ENCODE measurements at places on chromosomes 12 and 14.

DNA sequence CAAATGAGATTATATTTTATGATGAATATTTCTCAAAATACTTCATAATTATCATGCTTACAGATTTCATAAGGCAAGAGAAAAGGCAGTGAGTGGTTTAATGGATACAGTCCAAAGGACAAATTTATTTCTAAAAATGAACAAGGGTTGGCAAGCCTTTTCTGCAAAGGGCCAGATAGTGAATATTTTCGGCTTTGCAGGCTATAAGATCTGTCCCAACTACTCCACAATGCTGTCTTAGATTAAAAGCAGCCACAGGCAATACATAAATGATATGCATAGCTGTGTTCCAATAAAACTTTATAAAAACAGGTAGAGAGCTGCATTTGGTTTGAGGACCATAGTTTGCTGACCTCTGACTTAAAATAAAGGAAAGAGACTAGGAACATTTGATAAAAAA, 42.9 kb upstream of the STK38L start:
- no peak for DNase-seq

DNA sequence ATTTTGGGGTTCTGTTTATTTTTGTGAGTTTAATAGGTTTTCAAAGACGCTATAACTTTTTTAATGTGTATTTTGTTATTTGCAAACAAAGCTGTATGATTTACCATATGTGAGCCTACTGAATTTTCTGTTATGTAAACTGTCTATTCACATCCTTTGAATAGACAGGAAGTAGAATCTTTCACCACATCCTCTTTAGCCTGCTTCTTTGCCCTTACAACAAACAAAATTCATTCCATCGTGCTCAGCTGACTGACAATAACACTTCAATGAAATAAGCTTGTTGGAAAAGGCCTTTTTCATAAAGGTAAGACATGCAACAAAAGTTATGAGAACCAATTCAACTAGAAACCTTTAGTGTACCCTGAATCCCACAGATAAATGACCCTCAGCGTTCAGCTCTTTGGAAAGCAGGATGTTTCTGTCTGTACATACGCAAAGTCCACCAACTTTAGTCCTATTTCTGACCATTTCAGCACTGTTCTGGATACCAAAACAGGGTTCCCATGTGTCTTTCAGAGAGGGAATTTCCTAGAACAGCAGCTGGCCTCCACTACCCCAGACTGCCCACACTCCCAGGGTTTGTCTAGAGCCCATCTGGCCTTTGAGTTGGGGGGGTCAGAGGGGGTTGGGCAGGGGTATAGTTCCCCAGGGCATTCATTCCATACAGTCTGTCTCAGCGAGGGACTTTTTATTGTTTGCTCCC, 71.3 kb downstream of the DUSP6 start:
- DNase-seq: peak; percentile 18

DNA sequence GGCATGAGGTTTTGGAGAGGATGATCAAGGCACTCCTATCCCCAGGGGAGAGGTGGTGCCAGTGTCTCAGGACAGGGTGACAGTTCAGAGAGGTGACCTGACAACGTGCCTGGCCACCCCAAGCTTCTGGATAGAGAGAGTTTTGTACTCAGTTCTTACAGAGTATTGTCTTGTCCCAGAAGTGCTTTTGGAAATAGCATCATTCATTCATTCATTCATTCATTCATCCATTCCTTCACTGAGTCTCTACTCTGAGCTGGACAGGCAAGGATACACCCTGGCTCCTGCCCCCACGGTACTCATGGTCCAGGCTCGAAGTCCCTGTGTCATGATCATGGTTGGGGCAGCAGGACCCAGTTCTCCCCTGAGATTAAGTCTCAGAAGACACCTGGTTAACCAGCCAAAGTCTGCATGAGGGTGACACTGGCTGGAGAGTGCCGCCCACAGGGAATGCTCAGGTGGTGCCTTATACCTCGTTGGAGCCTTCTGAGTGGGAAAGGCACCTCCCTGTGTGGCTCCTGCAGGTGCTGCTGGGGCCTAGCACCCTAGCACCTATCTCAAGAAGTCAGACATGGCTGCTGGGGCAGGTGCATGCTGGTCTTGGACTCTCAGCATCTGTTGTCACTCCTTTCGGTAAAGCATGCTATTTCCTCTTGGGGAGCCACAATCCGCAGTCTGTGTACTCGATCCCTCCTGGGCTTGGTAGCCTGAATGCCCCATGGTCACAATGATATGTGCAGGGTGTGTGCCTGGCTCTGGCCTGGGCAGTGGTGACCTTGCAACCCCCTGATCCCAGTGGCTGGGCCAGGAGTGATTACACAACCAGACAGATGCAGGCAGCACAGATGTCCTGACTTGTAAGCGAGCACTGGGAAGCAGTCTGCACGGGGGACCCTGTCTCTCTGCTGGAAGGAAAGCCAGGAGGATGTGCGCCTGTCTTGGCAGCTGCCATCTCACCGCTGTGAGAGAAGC, 57.8 kb downstream of the C14orf132 start:
- DNase-seq: no peak

DNA sequence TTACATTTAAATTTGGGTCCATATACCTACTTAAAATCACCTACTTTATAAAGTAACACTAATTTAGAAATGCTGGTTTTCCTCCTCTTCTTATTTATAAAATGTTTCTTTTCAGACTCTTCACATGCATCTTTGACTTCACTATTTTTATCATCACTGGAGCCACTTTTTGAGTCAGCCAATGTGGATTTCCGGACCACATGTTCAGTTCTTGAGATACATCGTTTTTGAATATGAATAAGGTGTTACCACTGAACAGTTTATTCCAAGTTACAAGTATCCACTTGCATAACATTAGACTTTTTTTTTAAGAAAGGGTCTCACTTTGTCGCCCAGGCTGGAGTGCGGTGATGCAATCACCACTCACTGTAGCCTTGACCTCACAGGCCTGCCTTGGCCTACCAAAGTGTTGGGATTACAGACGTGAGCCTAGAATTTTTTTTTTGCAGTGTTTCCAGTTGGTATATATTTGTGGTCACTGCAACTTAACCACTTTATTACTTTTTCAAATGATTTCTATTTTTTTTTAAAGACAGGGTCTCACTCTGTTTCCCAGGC, 5.7 kb downstream of the FNTB start:
- DNase-seq: no peak

GRCh38 chr14:95452893-95453712, 63.3 kb downstream of the SYNE3 start:
- DNase-seq: no peak

DNA sequence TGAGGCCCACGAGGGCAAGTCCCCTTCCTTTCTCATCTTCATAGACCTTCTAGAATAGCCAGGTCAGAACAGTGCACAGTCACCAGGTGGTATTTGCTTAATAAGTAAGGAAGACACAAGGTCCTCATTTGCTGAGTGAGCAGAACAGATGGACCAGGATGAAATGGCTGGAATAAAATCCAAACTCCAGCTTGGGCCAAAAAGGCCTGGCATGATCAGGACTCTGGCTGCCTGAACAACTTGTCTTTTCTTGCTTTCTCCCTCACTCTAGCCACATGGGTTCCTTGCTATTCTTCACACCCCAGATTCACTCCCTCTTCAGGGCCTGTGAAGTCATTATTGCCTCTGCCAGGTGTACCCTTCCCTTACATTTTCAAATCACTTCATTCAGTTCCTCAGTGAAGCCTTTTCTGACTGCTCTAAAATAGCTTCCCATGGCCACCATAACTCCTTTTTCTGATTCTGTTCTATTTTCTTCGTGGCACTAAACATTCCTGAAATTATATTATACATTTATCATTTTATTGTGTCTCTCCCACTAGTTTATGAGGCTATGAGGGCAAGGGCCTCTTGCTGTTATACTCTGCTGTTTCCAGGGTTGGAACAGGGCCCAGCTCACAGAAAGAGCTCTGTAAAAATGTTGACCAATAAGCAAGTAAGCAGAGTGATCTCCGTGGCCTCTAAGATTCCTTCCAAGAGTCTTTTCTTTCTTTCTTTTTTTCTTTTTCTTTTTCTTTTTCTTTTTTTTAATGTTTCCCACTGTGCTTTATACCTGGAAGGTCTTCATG, 150.8 kb downstream of the TTC8 start:
- DNase-seq: no peak

- DNase-seq: no peak
Observed at GRCh38 chr14:40909906-40910305, 696.8 kb upstream of the LRFN5 start.

DNA sequence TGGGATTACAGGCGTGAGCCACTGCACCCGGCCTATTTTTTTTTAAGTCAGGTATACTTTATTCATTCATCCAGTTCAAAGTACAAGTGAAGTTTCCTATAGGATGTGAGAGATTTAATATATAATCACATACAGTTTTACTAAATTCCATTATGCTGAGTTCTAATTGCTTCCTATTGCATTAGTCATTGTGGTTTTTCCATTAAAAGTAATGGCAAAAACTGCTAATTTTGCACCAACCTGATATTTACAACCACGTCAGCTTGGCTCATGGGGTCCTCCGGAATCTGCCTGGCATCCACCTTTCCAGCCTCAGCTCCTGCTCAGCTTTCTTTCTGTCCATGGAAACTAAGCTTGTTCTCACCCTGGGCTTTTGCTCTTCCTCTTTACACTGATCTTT, 67.0 kb upstream of the CSRP2 start:
- DNase-seq: peak; percentile 37

DNA sequence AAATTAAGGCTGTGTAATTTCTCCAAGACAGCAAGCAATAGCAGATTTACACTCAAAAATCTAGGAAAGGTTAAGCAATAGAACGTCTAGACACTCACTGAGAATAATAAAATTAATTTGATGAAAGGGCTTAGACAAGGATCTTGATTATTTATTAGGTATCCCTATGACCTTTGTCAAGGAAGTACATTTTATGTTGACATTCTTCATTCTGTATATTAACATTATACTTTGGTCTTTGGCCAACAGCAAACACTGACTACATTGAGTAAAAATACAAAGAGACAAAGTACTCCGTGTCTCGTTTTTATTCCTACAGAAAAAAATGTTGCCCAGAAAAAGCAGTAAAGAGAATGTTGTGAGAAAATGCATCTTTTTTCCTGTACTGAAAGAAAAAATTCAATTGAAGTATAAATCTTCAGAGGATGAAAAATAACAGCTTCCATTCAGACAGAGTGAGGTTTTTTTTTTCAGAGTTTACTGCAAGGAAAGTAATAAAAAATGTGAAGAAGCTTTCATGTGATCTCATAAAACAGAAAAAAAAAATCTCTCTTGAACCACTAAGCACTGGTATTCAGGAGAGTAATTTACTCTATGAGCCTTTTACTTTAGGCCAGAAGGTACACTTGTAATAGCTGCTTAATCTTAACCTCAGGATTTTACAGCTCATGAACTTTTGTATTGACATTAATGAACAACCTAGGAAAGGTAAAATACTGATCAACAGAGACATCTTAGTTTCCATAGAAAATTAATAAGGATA, 605.0 kb downstream of the FSCB start:
- DNase-seq: no peak

- DNase-seq: no peak
Observed at GRCh38 chr12:69689638-69690037, 9.5 kb downstream of the BEST3 start.

DNA sequence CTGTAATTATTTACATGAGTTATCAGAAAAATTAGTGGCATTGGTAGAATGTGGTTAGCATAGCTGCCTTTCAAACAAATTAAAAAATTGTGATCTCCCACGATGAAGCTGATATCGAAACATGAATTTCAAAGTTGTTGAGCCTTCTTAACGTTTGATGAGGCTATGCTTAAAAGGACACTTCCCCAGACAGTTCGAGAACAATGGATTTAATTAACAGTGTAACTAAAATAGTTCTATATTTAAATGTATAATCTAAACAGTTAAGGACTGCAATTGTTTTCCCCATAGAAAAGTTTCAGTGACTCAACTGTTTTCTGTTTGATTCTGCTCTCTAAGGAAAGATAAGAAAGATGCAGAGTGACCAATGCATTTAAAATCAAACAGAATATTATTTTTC, 1.6 kb downstream of the CLEC2B start:
- no peak for DNase-seq

GRCh38 chr12:111431772-111432171, 26.0 kb downstream of the SH2B3 start:
- no peak for DNase-seq

DNA sequence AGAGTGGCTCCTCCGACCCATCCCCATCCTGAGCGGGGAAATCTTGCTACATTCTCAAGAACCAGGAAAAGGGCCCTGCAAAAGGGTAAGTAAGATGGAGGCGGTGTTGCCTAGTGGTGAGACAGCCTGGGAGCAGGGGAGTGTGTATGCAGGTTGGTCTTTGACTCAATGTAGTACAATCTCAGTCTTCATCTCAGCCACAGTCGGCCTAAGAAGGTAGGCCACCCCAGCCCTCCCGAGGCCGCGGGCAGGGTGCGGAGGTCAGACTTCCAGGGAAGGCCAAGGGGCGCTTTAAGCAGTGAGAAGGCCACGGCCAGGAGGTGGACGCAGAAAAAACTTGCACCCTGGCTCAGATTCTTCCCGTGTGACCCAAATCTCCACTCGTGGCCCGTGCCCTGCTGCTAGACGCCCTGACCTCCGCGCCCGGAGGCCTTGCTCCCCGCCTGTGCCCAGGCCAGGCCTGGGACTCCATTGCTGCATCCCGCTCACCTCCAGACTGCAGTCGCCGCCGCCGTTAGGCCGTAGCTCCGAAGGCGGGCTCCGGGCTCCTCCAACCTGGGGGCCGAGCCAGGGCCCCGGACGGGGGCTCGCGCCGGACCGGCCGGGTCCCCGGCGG, 435 bp downstream of the FOXM1 start:
- peak; percentile 15 for DNase-seq

DNA sequence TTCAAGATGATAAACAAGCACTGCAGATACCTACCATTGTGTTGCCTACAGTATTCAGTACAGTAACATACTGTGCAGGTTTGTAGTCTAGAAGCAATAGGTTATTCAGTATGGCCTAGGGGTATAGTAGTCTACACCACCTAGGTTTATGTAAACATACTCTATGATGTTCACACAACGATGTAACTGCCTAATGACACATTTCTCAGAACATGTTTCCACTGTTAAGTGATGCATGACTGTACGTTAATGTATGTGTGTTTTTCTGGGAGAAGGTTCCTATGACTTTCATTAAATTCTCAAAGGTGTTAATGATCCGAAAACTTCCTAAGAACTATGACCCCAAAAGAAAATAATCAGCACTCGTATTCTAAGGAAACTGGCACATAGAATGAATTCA, 20.9 kb upstream of the CALM1 start:
- peak; percentile 95 for DNase-seq

- peak; percentile 25 for DNase-seq
Observed at GRCh38 chr12:94266796-94267536, 118.6 kb downstream of the PLXNC1 start.

DNA sequence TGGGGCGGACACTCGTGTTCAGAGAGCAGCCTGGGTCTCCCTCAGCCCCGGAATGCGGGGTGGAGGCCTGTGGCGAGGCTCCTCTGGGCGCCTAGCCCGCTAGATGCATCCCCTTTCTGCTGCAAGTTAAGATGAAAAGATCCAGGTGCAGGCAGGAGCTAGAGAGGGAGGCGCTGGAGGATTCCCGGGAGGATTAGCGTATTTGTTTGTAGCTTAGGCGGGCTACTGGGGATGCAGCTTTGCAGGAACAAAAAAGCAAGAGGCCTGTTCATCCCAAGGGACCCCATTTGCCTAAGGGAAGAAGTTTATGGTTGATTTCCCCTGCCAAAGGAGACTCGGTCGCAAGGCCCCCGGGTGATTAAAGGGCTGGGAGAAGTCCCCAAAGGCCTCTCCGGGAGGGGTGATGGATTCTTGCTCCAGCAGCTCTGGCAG, 824 bp downstream of the CCDC177 start:
- DNase-seq: no peak

- no peak for DNase-seq
Observed at GRCh38 chr14:102392506-102392905, 29.8 kb downstream of the TECPR2 start.

GRCh38 chr12:114847441-114848035, 163.6 kb upstream of the TBX3 start:
- no peak for DNase-seq

Measured in bronchial epithelial cell (primary cell).